Body of pancreas (tissue), 4 donors: ENCODE measurements at places on chromosomes 3 and 15. TPM values are rescaled to one million over a fixed set of nuclear protein-coding genes. Genes with fewer than 3 reads are reported as not detected.
A peak's percentile ranks its signal among the peaks of the same experiment; 100 is the strongest.

GRCh38 chr3:15635121-15635661 is 33.6 kb downstream of the BTD start:
- no peak for DNase-seq

DNA sequence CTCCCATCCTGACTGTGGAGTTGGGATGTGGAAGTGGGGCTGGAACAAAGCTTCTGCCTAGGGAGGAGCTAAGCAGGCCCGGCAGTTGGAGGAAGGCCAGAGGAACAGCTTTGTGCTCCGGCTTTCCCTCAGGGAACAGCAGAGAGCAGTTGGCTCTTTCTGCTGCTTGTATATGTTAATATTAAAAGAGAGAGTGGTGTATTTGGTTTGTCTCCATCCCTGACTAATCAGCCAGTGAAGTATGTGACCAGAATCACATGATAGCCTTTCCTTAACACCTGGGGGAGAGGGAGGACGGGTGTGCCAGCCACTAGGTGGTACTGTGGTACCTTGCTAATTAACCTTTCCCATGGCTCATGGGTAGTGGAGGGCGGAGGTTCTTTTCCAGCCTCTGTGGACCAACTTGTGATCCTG is 10.0 kb downstream of the EIF2B5 start:
- DNase-seq: peak; percentile 68

DNA sequence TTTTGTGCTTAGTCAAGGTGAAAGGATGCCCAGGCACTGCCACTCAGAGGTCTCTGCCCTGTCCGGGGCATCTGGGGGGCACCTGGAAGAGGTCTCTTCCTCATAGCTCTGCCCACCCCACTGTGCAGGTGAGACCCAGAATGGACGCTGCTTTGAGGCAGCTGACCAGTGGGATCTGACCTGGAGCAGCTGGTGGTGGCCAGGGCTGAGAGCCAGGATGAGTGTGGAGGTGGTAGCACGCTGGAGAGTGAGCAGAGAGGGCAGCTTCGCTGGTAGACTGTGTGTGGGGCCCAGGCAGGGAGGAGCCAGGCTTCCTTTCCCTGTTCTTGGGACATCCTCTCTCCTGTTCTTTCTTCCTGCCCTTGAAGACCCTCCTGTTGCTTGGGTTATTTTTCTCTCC is 32.2 kb upstream of the PLA2G4E start:
- DNase-seq: peak; percentile 55

DNA sequence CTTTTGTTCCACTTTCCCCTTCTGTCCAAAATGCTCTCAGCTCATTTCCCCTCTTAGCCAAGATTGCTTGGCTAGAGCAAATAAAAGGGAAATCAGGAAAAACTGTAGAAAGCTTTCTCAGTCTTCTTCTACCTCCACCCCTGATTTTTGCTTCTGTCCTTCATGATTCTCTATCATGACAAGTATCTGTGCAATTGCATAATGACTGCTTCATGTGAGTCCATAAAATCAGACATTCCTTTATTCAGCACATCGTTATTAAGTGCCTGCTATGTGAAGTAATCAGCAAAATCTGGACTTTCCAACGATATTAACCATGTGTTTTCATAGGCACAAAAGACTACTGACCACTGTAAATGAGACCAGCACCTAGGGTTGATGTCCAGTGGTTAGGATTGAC is 321.5 kb upstream of the CBLB start:
- no peak for DNase-seq

GRCh38 chr15:94233441-94233840 is 2.1 kb downstream of the MCTP2 start:
- DNase-seq: no peak

DNA sequence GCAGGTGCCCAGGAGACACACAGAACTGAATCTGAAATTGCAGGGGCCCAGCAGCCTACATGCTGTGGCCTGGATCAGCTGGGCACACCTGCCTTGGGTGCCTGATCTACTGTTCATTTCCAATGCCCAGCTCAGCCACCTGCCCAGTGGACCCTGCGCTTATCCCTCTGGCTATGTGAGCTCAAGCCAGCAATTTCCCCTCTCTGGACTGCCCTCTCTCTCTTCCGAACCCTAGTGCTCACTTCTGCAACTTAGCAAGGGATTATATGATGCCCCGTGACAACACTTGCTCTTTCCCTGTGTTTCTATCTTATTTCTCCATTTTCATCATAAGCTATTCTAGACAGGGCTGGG is 276.0 kb downstream of the UACA start:
- no peak for DNase-seq

GRCh38 chr15:88472225-88472624 is 4.7 kb downstream of the MRPS11 start:
- DNase-seq: no peak

DNA sequence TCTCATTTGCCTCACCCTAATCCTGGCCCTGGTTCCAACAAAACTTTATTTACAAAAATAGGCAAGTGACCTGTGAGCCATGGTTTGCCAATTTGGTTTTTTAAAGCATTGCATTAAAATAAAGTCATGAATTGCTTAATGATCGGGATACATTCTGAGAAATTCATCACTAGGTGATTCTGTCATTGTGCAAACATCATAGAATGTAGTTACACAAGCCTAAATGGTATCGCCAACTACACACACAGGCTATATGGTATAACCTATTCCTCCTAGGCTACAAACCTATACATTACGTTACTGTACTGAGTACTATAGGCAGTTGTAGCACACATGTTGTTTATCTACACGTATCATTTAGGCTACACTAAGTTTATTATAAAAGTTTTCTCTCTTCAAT is 45.9 kb upstream of the SSR3 start:
- DNase-seq: no peak

- DNase-seq: no peak
Measured at GRCh38 chr3:16515885-16516420, 2.5 kb upstream of the RFTN1 start.

RBPMS2 gene
- 0.33 TPM for total RNA-seq

SLC6A20 gene
- total RNA-seq: 4.7 TPM

SLC51A gene
- total RNA-seq: 0.26 TPM

CCK gene
- not detected for total RNA-seq

TMEM41A gene
- total RNA-seq: 7.6 TPM
